ENCODE measurements at places on chromosomes 4 and X. TPM values are rescaled to one million over a fixed set of nuclear protein-coding genes. Genes with fewer than 3 reads are reported as not detected.

Gene CTAG1A
- not detected for total RNA-seq

Gene GLA
- total RNA-seq, result 28.9 TPM

DNA sequence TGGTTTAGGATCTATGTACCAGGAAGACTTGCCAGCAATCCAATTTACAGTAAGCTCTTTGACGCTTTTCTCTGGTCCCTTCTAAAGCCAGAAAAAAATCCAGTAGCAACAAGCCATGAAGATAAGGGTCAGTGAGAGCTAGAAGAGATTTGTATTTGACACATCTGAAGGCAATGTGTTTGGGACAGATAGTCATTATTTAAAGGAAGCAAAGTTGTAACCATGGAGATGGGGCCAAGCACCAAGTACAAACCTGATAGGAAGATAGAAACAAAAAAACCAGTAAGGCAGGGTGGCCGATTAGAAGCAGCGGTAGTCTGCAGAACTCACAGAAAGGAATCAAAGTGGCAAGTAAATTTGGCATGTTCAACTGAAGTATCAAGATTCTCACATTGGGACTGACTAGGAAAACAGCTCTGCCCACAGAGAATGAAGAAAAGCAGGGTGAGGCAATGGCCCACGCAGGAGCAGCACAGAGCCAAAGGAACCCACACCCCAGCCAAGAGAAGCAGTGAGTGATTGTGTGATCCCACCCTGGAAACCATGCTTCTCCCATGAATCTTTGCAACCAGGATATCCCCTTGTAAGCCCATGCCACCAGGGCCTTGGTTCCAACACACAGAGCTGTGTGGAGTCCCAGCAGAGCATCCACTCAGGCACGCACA, 12.9 kb upstream of the C4orf54 start:
- DNase-seq, result no peak

DNA sequence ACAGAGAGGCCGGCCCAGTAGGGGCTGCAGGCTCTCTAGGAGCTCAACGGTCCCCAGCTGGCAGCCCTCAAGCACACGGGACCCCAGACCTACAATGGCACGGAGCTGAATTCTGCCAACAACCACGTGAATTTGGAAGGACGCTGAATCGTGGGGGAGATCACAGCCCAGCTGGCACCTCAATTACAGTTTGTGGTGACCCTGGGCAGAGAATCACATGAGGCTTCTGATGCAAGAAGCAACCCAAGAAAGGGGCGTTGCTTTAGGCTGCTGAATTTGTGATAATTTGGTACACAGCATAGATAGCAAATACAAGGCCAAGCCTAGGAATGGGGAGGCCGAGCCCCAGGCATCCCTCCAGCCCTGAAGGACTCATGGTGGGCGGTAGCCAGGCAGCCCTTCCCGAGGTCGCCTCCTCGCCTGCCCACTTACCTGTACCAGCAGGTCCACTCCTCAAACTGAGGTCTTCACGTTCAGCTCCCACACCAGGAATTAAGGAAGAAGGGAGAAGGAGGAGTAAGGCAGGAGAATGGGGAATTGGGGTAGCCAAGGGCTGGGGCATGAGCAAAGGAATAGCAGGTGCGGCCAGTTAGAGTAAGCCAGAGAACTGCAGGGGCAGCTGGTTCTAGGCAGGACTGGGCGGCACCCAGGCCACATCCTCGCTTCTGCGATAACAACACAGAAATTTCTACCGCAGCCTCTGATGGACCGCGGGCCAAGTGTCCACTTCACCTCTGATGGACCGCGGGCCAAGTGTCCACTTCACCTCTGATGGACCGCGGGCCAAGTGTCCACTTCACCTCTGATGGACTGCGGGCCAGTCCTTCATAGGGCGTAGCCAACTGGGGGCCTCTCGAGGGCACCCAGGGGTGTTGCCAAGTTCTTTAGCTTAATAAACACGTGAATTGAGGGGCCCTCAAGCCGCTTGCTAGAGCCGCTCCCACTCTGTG, 23.4 kb upstream of the HTRA3 start:
- no peak for DNase-seq

GRCh38 chr4:15683143-15683495, 1.5 kb downstream of the FAM200B start:
- DNase-seq, result no peak

GRCh38 chr4:83589279-83589678, 53.4 kb downstream of the GPAT3 start:
- no peak for DNase-seq

Gene PDCL2
- total RNA-seq, result not detected

DNA sequence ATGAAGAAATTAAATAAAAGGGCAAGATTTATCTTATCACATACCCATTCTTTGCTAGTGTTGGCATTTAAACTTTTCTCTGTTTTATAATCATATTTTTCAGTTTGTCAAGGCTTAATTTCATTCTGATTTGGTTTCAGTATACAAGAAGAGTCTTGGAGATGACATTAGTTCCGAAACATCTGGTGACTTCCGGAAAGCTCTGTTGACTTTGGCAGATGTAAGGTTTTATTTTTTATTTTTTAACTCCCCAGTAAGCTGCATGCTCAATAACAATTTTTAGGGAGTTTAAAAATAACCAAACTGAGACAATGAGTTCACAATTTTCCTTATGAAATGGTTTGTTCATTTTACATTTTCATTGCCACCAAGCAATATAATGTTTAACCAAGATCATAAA, 39.8 kb downstream of the ANXA3 start:
- DNase-seq, result no peak

DNA sequence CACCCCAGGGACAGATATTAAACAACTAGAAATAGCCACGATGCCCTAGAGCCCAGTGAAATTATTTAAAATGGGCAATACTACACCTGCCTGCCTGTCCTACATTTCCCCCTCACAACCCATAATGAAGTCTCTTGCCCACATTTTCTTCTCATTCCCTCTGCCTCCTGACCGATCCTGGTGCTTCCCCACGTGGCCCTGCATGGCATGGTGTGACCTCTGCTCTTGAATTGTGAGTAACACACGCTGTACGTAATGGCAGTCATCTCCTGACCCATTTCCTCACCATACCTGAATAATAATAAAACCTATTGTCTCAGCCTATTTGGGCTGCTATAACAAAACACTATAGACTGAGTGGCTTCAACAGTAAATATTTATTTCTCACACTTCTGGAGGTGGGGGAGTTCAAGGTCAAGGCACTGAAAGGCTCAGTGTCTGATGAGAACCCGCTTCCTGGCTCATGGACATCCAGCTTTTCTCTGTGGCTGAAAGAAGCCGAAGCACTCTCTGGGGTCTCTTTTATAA, 77.0 kb upstream of the ENPP6 start:
- no peak for DNase-seq

- DNase-seq, result no peak
These were observed 12.6 kb upstream of the CCNQ start for GRCh38 chrX:153611298-153612095.

Gene TIMM17B
- 58.9 TPM for total RNA-seq

DNA sequence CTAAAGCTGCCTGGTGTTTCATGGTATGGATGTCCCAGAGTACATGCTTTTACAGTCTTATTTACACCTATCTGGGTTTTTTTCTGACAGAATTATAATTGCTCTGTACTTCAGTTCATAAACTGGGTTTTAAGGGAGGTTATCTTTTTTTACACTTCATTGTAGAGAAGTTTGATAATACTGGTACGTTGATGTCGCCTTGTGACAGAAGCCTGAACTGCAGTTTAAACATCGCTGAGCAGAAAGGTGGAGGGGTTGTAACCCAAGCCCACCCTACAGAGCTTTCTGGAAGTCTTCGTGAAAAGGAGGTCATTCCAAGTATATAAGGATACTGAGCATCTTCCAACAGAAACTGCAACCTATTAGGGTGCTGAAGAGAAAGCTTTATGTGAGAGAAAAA, 46.4 kb downstream of the BEX1 start:
- no peak for DNase-seq

- DNase-seq, result no peak
These were observed 10.0 kb downstream of the MAGEB17 start for GRCh38 chrX:16177260-16177659.

DNA sequence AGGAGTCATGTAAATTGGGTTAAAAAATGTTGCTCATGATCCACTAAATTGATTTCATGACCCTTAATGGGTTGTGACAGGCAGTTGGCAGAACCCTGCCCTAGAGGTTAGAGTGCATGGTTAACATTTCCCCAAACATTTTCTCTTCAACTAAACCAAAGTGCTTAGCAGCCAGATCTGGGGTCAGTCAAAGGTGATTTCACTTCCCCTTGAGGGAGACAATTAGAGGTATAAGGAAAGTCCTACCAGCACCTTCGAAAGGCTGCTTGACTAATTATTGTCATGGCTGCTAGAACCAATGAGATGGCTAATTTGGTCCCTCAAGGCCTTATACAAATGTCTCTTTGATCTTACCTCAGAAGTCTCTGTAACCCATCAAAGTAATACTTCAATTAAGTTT, 30.9 kb upstream of the INTS6L start:
- no peak for DNase-seq

GRCh38 chrX:129793604-129794191, 13.9 kb downstream of the SASH3 start:
- DNase-seq, result no peak

Gene GLRB
- total RNA-seq, result 0.91 TPM

GRCh38 chr4:40881851-40882250, 132.1 kb downstream of the NSUN7 start:
- DNase-seq, result no peak

DNA sequence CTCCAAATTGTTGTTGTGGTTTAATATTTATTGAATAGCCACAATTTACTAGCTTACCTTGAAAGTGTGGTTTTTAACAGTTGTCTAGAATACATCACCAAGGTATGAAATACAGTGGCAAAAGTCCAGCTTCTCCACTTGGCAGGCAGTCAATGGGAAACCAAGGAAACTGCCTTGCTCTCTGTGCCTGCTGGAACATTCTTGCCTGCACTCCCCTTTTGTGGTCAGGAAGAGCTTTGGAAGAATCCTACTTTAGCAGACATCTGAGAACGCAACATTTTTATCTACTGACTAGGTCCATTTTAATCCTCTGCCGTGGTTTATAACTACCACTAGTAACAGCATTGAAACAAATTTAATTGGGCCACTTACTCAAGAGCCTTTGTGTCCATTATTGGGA, 64.5 kb downstream of the TENM3 start:
- no peak for DNase-seq

GRCh38 chrX:13741695-13742094, 7.1 kb downstream of the OFD1 start:
- no peak for DNase-seq

DNA sequence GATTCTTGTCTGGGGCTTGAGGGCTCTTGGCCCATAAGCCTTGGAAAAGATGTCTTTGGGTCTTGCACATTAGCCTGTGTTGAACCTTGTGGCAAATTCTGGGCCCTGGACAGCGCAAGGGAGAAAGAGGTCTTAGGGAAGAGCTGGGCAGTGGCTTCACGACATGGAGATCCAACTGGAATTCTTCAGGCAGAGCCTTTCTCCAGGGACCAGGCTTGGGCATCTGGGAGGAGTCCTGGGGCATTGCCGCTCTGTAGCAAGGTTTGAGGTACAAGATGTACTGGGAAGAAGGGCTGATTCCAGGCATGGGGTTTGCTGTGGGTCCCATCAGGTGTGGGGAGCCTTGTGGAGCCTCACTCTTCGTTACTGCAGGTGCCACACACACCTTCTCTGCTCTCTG, 104.0 kb upstream of the ACTRT1 start:
- DNase-seq, result no peak

DNA sequence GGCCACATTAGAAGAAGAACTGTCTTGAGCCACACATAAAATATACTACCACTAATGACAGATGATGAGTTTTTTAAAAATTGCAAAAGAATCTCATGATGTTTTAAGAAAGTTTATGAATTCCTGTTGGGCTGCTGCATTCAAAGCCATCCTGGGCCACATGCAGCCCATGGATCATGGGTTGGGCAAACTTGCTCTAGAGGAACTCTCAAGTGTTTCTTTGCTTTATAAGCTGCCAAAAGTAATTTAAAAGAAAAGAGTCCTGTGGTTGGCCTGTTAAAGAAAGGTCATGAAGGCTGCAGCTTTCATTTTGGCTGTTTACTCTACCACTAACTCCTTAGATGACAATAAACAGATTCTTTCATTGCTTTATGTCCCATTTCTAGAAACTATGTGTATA, 218.2 kb downstream of the SCFD2 start:
- DNase-seq, result no peak

Gene FREM3
- not detected for total RNA-seq

Gene IL9R
- not detected for total RNA-seq

DNA sequence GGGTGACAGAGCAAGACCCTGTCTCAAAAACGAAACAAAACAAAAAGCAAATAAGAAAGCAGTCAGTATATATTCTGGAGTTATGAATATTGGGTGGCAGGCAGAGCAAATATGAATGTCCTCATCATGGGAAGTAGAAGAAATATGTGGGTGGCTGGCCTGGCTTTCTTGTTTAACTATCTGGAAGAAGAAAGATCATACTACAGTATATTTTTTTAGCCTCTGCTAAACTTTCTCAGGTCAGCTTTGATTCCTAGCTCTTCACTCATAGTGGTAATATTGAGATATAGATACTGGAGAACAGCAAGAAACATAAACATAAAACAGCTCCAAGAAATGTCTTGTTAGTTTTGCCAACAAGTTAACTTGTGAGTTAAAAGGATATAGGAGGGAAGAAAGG, 192.5 kb downstream of the SOWAHB start:
- DNase-seq, result no peak

- no peak for DNase-seq
These were observed 130.4 kb upstream of the FRMPD4 start for GRCh38 chrX:12007881-12008280.

DNA sequence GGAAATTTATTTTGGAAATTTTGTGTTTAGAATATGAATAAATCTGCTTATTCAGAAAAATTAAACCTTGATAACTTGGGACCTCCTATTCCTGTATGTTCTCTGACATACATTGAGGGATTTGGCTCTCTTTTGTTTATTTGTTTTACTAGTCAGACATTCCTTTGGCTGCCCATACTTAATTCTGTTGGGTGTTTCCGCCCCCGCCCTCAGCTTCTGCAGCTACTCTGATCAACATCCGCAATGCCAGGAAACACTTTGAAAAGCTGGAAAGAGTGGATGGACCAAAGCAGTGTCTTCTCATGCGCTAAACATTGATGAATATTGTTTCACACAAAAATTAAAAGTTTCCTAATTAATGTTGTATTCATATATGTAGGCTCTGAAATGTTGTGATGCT, 40.5 kb downstream of the RRAGB start:
- DNase-seq, result no peak

GRCh38 chr4:7210824-7211223, 18.5 kb downstream of the SORCS2 start:
- DNase-seq, result no peak

Gene CTAG1B
- not detected for total RNA-seq

- no peak for DNase-seq
These were observed 11.3 kb upstream of the RBMXL3 start for GRCh38 chrX:115177932-115178331.

Gene HERC6
- 31.7 TPM for total RNA-seq

Gene RRH
- total RNA-seq, result not detected

GRCh38 chrX:108397627-108398391, 40.4 kb downstream of the COL4A6 start:
- no peak for DNase-seq

DNA sequence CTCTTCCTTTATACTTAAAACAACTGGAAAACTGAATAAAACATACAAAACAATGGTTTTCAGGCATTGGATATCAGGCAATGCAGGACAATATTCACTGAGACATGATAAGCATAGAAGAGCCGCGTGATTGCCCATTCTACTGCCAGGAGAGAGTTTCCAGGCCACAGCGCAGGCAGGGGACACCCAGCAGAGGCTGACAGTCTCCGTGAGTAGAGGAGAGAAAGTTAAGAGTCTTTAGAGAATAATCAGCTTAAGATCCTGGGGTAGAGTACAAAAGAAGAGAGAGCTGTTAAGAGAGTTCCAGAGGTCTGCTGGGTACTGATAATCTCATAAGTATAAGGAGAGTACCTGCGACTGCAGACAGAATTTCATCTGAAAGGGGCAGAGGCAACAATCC, 18.4 kb upstream of the FRAS1 start:
- DNase-seq, result no peak

Gene CXorf49
- not detected for total RNA-seq
